ENCODE measurements at places on chromosomes 11 and 22. TPM values are rescaled to one million over a fixed set of nuclear protein-coding genes. Genes with fewer than 3 reads are reported as not detected.

DNA sequence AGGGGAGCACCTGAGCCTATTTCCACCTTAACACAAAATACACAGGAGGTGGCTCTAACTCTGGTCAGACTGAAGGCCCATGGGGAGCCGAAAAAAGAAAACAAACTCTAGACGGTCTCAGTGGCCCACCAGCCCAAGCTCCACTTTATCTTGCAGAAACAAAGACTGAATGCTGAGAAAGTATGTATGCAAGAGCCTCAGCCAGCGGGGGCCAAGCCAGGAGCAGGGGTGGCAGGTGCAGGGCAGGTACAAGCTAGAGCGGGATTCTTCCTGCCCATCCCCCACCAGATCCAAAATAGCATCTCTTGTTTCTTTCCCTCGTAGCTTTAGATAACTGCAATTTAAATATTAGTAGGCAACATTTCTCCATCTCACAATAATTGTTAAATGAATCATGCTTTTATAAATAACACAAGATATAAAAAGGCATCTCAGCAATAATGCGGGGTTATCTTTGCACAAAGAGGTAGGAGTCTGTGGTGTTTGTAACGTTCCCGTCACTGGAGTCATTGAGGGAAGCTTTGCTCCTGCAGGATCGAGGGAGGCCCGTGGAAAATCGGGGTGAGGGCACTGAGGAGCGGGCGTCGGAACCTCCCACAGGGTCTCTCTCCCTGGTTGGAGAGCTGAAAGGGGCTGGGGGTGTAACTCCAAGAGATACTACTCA lies 418.0 kb downstream of the SHANK2 start:
- no peaks in the 10 kb centered on the region for H3K4me1 ChIP-seq
- no peak for DNase-seq
- no peak overlapping the region for H3K27ac ChIP-seq
- H3K4me3 ChIP-seq, result no peak overlapping the region
- H3K36me3 ChIP-seq, result no peaks in the 10 kb centered on the region
- no peaks in the 10 kb centered on the region for H3K27me3 ChIP-seq

GRCh38 chr11:95337972-95338429 lies 107.0 kb upstream of the SESN3 start:
- H3K27me3 ChIP-seq, result peaks cover 2% of the 10 kb centered on the region
- no peak for DNase-seq
- H3K4me3 ChIP-seq, result no peak overlapping the region
- no peak overlapping the region for H3K27ac ChIP-seq

DNA sequence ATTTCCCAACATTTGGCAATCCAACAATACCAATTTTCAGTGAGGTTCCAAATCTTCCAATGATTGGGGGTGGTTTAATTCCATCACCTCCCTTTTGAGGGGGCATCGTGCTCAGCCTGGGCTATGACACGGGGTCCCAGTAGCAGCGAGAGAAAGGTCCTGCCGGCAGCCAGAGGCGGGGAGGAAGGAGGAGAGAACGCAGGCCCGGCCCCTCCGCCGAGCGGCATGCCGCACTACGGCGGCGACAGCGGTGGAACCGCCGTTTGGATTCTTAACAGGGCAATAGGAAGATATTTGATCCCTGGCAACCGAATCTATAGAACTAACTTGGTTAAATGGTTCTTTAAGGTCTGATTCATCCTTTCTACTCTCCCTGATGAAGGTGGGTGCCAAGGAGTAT lies 18.3 kb upstream of the NDUFA6 start:
- H3K4me1 ChIP-seq, result no peaks in the 10 kb centered on the region
- no peak overlapping the region for H3K4me3 ChIP-seq
- H3K27me3 ChIP-seq, result no peaks in the 10 kb centered on the region
- no peaks in the 10 kb centered on the region for H3K36me3 ChIP-seq
- no peak overlapping the region for H3K27ac ChIP-seq

- no peaks in the 10 kb centered on the region for H3K4me1 ChIP-seq
- no peak overlapping the region for H3K4me3 ChIP-seq
- no peak for DNase-seq
- H3K36me3 ChIP-seq, result no peaks in the 10 kb centered on the region
- H3K27ac ChIP-seq, result no peak overlapping the region
Measured at GRCh38 chr22:27349456-27349855, 452.1 kb downstream of the MN1 start.

GRCh38 chr11:116598556-116598955 lies 174.2 kb downstream of the BUD13 start:
- no peak overlapping the region for H3K27ac ChIP-seq
- peaks cover 18% of the 10 kb centered on the region for H3K27me3 ChIP-seq
- no peak for DNase-seq
- no peak overlapping the region for H3K4me3 ChIP-seq

DNA sequence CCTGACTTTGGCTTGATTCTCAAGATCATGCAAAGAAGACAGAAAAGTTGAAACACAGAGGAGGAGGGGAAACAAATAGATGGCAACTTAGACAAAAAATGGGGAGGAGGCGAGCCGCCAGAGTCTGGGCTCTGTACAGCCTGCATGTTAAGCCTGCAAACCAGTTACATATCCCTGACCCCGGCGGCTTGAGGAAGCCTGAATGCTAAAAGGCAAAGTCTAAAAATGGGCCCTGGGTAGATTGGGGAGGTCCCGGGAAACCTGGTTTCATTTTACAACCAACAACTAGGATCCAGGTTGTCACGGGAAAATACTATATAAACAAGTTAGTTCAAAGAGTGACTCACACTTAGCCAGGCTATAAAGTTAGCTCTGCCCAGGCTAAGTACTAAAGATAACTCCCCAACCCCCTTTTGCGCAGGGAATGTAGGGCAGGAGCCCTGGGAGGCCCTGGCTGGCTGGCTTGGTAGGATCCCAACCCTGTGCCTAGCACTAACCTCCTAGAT lies 18.8 kb upstream of the ZBTB16 start:
- H3K36me3 ChIP-seq, result no peaks in the 10 kb centered on the region
- H3K4me3 ChIP-seq, result no peak overlapping the region
- DNase-seq, result no peak
- no peak overlapping the region for H3K27ac ChIP-seq
- peaks cover 42% of the 10 kb centered on the region for H3K27me3 ChIP-seq

GRCh38 chr11:106683435-106683834 lies 334.8 kb downstream of the GUCY1A2 start:
- DNase-seq, result no peak
- H3K27me3 ChIP-seq, result no peaks in the 10 kb centered on the region
- H3K27ac ChIP-seq, result no peak overlapping the region
- H3K4me1 ChIP-seq, result no peaks in the 10 kb centered on the region
- no peaks in the 10 kb centered on the region for H3K36me3 ChIP-seq

The MYO18B gene
- 7.0 TPM for total RNA-seq
